ENCODE measurements at places on chromosomes 5 and 9.

- DNase-seq = no peak
Observed at GRCh38 chr5:93209476-93209875, 371.5 kb downstream of the NR2F1-AS1 start.

DNA sequence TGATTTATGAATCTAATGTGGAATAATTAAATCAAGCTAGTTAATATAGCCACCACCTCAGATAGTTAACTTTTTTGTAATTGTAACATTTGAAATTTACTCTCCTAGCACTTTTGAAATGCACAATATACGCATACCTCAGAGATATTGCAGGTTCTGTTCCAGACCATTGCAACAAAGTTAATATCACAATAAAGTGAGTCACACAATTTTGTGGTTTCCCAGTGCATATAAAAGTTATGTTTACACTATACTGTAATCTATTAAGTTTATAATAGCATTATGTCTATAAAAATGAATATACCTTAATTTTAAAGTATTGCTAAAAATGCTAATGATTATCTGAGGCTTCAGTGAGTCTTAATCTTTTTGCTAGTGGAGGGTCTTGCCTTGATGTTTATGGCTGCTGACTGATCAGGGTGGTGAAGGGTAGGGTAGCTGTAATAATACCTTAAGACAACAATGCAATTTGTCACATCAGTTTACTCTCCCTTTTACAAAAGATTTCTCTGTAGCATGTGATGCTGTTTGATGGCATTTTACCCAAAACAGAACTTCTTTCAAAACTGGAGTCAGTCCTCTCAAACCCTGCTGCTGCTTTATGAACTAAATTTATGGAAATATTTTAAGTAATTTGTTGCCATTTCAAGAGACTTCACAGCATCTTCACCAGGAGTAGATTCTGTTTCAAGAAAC lies 235.1 kb upstream of the ADAMTSL1 start:
- DNase-seq = no peak

GRCh38 chr9:79670269-79670961 lies 98.7 kb downstream of the TLE4 start:
- DNase-seq = no peak

- no peak for DNase-seq
Observed at GRCh38 chr5:137448868-137449267, 50.3 kb downstream of the SPOCK1 start.

GRCh38 chr5:107393851-107394250 lies 276.9 kb downstream of the EFNA5 start:
- DNase-seq = no peak

DNA sequence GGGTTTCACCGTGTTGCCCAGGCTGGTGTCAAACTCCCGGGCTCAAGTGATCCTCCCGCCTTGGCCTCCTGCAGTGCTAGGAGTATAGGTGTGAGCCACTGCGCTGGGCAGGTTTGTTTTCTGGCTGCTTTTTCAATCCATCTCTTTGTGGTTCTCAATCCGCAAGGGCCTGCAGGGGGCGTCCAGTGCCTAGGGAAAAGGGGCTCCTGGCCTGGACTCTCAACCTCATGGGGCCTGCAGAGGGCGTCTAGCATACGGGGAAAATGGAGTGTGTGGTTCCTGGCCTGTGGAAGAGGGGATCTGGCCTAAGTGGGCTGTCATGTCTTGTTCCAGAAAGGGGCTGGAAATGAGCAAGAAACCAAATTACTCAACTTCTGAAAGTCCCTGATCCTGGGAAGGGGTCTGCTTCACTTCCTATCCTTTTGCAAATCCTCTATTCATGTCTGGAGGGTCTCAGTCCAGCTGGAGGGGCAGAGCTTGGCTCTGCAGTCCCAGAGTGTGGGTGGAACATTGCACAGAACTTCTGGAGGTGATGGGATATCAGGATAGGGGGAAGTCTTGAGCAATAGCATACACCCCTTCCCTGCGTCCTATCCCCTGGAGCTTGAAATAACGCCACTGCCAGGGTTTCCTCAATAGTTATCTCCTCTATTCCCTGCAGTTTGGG lies 12.7 kb upstream of the CCL27 start:
- DNase-seq = peak; percentile 69

DNA sequence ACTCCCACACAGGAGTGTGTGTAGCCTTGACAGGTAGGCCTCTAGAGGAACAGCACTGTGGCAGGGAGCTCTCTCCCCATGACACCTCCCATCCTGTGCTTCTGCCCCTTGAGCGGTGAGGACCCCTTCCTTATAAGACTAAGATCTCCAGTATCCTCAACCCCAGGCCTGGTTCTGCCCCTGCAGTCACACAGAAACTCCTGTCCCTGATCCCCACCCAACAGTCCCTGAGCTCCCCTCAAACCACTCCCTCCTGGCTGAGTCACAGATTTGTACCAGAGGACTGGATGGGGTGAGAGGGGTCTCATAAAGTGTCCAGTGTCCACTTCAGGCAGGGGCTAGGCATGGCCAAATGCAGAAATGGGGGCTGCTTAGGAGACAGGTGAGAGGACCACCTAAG lies 47.8 kb upstream of the CDKN2AIPNL start:
- DNase-seq = no peak

DNA sequence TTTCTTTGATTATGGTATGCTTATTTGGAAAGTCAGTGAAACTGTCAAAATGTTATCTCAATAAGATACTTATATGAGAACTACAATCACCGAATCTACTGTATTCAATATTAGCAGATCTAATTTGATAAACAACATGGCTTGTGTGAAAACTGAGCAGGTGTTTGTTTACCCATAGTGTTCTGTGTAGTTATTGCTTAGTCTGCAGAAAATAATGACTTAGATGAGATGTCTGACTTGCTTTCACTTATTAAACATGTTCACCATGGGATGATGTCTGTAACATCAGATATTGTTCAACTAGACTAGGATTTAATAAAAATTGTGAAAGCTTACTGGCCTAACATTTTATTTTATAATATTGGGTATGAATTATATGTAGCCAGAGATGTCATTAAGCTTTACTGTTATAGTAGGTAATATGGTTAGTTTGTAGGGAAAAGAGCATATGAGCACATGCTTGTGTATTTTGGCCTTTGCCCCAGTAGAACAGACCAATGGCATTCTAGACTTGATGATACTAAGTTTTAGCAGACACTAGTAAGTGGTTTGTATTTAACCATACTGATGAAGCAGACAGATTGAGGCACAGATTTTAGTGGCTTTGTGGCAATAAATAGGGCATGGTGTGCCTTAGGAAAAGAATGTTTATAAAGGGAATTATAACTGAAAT lies 16.4 kb downstream of the SUB1 start:
- DNase-seq = no peak

- DNase-seq = no peak
Observed at GRCh38 chr5:54894957-54895815, 90.2 kb downstream of the ESM1 start.

DNA sequence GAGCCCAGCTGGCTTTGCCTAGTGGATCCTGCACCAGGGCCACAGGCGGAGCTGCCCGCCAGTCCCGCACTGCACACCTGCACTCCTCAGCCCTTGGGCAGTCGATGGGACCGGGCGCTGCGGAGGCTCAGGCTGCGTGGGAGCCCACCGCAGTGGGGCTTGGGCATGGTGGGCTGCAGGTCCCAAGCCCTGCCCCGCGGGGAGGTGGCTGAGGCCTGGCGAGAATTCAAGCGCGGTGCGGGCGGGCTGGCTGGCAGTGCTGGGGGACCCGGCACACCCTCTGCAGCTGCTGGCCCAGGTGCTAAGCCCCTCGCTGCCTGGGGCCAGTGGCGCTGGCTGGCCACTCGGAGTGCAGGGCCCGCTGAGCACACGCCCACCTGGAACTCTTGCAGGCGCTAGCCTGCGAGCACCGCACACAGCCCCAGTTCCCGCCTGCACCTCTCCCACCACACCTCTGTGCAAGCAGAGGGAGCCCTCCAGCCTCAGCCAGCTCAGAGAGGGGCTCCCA lies 125.7 kb upstream of the OTULINL start:
- DNase-seq = no peak

DNA sequence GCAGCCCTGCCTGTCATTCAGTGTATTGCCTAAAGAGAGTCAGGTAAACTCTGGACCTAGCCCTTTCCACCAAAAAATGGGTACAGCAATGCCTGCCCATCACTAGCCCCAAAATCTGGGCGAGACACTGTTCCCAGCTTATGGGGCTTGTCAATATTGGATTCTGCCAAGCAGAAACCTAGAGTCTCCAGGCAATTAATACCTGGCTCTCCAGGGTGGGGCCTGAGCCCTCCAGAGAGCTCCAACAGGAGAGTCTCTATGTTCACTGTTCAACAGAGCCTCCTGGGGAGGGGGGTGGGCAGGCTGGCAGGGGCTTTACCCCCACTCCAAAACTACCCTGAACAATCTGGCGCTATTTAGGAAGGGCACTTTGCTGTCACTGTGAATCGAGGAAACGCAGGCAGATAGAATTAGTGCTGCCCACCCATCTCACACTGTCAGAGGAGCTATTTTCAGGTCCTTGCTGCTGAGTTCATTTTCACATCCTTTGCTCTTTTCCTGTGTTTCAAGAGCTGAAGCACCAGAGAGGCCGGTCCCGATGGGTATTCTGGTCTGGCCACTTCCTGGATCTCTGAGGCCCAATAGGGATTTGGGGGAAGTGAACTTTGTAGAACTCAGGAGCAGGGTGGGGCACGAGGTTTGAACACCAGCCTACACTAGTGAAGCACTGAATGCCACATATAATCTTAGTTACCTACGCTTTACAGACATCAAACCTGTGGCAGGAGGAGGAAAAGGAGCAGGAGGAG lies 121.8 kb downstream of the C5orf15 start:
- peak; percentile 61 for DNase-seq

DNA sequence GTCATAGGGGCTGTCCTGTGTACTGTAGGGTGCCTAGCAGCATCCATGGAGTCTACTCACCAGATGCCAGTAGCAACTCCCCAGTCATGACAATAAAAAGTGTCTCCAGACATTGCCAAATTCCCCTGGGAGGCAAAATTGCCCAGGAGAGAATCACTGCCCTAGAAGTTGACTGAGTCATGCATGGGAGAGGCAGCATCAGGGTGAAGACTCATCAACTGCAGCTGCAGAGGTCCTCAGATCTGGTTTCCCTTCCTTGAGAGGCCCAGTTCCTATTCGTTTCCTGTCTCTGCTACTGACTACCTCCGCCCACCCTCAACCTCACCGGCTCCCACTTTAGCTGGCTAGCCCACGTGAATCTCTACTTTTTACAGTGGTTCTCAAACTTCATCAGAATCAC lies 88.6 kb upstream of the AGXT2 start:
- DNase-seq = no peak

- DNase-seq = no peak
Observed at GRCh38 chr5:169157064-169157463, 143.9 kb downstream of the SLIT3 start.

- DNase-seq = no peak
Observed at GRCh38 chr9:95993337-95993736, 117.8 kb downstream of the ERCC6L2 start.

DNA sequence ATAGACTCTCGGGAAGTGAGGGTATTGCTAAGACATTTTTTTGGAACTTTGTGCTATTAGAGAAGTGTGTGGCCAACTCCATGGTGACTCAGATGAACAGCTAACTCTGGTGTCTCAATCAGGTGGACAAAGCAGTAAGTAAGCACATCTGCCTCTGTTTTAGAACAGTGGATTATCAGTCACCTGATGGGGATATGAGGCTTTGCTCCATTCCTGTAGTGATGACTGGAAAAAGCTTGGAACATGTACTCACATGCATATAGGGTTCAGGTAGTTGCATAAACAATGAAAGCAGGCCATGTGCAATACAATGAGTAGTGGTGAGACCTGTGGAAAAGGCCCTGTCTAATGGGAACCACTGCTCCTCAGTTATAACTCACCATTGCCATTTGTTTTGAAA lies 168.2 kb upstream of the FBN2 start:
- DNase-seq = no peak

GRCh38 chr9:5425006-5425628 lies 12.6 kb downstream of the PLGRKT start:
- DNase-seq = peak; percentile 56

DNA sequence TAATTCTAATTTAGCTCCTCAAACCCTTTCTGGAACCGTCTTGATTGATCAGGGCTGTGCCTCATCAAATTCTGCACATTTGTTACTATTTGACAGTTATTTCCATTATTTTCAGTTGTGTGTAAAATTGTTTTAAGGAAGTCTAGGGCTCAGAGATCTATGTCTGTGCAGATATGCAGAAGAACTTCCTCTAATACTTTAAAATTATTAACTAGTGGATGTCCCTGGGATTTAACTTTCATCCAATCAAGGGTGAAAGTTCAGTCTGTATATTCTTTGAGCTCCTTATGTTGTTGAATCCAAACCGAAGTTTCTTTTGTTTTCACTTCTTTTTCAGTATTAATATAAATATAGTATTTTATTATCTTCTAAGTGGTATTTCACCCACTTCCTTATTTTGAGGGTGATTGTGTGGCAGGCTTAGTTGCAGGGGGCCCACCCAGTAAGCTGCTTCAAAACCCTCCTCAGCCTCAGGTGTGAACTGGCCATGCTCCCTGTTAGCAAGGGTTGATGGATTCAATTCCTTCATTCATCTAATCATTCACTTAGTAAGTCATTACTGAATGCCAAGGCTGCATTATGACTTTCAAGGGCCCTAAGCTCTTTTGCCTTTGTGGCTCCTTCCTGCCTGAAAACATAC lies 2.1 kb upstream of the CAMLG start:
- peak; percentile 34 for DNase-seq
